ENCODE measurements at places on chromosomes 6 and 20.

- no peak for DNase-seq
Measured at GRCh38 chr6:11718463-11718862, 60.1 kb downstream of the ADTRP start.

DNA sequence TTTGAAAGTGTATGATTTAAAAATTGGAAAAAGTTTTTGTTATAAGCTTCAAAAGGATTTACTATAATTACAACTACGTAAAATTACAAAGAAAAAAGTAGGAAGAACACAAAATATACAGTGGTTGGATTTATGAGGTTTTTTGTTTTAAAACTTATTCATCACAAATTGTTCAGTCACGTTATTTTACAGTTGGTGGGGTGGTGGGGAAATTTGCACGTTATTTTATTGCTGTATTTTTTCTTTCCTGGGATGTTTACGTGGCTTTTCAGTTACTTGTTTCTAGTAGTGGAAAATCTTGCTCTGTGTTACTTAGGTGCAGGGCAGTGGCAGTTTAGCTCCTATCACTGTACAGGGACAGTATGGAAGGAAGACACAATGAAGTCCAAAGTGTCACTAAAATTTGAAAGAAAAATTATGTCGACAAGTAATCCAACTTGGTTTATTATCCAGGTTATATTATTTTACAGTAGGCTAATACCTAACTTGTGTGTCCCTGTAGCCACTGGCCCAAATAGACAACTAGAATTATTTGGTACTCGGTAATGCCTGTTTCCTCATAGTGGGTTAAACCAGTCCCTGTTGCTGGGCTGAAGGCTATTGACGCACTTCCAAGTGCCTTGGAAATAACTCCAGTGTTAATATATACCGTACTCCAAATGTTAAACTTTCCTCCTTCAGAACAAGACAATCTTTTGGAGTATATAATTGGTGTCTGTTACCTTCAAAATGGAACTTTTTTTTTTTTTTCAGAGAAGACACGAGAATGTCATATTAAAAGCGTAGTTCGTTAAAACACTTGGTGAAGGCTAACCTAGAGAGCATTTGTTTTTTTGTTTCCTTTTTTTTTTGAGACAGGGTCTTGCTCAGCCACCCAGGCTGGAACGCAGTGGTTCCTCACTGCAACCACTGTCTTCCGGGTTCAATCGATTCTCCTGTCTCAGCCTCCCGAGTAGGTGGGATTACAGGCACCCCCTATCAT is 4.6 kb downstream of the JARID2 start:
- no peak for DNase-seq

DNA sequence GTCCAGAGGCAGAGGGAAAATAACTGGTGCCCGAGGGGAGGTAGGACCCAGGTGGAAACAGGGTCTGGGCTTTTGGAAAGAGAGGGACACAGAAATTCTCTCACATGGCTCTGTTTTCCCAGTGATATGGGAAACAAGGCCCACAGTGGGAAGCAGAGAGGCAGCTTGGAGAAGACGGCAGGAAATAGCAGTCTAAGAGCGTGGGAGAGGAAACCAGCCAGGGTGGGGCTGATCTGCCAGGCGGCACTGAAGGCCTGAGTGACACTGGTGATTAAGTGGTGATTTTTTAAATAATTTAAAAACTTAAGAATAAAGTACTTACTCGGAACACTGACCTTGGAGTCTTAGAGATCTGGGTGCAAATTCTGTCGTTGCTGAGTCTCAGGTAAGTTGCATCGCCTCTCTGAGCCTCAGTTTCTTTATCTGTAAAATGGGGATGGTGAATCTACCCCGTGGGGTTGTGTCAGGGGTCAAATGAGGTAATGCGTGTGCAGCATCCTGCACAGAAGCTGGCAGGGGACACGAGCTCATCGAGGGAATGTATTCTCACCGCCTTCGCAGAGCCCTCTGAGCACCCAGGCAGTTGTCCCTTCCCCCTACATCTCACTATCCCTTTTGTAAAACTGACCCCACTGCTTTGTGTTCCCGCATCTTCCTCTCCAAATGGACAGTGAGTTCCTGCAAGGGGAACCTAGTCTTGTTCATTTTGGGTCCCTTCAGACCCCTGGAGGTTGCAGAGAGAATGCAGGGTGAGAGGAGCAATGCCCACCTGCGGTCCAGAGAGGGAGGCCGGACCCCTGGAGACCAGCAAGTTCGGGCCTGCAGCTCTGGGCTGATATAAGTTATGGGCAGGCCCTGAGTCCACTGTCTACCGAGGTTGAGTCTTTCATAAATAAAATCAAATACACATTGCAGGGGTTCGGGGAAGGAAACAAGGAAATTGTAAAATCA is 228.6 kb upstream of the PMEPA1 start:
- no peak for DNase-seq

- no peak for DNase-seq
Measured at GRCh38 chr20:38812182-38812581, 6.7 kb downstream of the PPP1R16B start.

- no peak for DNase-seq
Measured at GRCh38 chr6:134132494-134133141, 80.2 kb upstream of the SLC2A12 start.

- DNase-seq, result no peak
Measured at GRCh38 chr20:19344341-19344740, 131.9 kb downstream of the SLC24A3 start.

DNA sequence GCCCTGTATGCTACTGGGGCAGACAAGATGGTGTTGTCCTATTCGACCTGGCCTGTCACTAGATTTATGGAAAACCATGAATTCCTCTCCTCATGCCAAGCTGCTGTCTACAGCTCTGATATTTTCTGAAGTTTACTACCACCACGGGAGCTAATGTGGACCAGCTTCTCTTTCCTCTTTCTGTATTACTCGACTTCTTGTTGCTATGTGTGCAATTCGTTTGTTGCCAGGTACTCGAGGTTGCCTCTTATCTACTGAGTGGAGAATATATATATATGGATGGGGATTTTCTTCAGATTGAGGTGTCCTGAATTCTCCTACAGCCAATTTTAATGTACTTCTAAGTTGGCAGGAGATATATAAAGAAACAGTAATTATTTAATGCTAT is 34.7 kb downstream of the MAN1A1 start:
- DNase-seq, result no peak

- DNase-seq, result no peak
Measured at GRCh38 chr20:17618673-17619013, 48.8 kb downstream of the DSTN start.

GRCh38 chr20:63837479-63837878 is 6.4 kb upstream of the ZBTB46 start:
- no peak for DNase-seq

GRCh38 chr20:44157061-44157460 is 29.9 kb downstream of the JPH2 start:
- no peak for DNase-seq

DNA sequence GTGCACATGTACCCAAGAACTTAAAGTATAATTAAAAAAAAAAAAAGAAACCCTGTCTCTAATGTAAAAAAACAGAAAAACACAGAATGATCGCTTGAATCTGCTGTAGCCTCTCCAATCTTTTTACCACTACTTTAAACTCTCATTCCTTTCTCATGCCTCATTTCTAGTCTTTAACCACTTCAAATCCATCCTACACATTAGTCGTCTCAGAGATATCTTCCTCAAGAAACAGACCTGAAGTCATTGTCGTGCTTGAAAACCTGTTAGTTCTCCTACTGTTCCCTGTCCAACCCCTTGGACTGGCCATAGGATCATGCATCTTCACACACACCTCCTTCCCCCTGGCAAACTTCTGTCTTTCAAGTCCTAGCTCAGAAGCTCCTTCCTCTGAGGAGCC is 112.1 kb upstream of the BCLAF1 start:
- DNase-seq, result no peak

DNA sequence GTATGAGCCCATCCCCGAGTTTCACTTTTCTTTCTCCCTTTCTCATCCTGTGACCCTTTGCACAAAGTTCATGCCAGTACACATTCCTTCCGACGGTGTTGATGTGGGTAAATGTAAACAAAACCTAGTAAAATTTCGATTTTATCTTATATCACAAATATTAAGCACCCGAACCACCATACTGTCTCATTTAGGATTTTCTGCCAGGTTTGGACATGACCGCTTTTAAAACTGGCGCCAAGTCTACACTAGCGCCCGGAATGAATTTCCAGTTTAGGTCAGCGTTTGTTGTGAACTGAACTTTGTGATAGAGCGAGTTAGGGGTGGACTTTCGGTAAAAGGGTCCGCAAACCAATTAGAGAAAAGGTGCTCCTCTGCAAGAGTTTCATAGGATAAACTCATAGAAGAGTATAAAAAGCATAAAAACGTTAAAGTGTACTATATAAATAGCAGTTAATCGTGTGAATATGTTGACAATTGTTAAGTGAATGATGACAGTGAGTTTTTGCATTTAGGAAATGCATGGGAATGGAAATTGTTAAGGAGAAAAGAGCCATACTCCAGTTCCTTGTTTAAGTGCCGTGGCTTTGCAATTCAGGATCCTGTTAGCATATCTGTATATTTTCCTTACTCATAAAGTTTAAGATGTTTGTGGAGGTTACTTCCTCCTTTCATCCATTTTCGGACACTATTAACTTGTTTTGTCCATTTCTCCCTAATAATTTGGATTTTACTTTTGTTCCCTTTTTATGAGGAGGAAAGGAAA is 937 bp downstream of the AKAP7 start:
- DNase-seq, result peak; percentile 47

DNA sequence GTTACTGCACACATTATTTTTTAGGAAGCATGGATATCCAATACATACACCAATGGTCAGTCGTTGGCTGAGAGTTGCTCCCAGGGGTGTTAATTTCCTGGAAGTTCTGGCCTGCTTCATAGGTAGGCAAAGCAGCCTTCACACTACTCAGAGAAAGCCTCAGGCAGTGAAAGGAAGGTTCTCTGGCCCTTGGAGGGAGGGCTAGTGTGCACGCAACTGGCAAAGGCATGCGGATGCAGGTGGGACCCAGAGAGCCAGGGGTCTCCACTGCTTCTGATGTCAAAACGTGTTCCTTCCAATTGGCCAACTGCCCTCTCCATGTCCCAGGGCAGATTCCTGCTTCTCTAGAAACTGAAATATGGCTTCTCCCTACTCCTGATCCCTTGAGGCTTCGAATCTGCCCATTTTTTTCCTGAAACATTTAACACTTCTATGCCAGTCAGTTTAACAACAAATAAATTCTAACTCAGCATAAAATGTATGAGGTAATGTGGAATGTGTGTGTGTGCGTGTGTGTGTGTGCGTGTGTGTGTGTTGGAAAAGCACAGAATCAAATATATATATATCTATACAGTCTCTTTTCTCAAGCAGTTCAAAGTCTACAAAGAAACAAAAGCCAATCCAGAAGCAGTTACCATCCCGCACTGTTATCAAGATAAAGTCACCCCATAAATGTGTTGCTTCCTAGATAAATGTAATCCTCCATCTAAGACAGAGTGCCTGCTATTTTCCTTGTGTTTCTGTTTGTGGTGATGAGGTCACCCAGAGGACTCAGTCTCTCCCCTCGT is 94.0 kb upstream of the HIVEP1 start:
- DNase-seq, result no peak

- DNase-seq, result no peak
Measured at GRCh38 chr6:11307226-11307625, 74.8 kb upstream of the NEDD9 start.

All from putamen (tissue), 1 donor.